ENCODE measurements at places on chromosomes 2 and 18.

DNA sequence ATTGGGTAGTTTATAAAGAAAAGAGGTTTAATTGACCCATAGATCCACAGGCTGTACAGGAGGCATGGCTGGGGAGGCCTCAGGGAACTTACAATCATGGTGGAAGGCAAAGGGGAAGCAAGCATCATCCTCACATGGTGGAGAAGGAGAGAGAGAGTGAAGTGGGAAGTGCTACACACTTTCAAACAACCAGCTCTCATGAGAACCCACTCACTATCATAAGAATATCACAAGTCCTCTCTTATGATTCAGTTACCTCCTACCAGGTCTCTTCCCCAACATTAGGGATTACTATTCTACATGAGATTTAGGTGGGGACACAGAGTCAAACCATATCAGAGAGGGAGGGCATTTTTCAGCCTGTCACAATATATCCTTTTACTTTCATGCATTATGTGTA, 22.7 kb upstream of the DOCK10 start:
- no peaks in the 10 kb centered on the region for H3K27me3 ChIP-seq
- H3K36me3 ChIP-seq = 0 out of 2 replicates have a peak, but pooled peaks cover 2% of the 10 kb centered on the region
- H3K4me1 ChIP-seq = no peaks in the 10 kb centered on the region
- no peak for DNase-seq
- no peak overlapping the region for H3K27ac ChIP-seq

GRCh38 chr2:176391148-176391419, 121.8 kb downstream of the MTX2 start:
- no peak for DNase-seq
- H3K27me3 ChIP-seq = no peaks in the 10 kb centered on the region
- H3K4me3 ChIP-seq = no peak overlapping the region
- H3K27ac ChIP-seq = no peak overlapping the region
- H3K4me1 ChIP-seq = peaks cover 12% of the 10 kb centered on the region

DNA sequence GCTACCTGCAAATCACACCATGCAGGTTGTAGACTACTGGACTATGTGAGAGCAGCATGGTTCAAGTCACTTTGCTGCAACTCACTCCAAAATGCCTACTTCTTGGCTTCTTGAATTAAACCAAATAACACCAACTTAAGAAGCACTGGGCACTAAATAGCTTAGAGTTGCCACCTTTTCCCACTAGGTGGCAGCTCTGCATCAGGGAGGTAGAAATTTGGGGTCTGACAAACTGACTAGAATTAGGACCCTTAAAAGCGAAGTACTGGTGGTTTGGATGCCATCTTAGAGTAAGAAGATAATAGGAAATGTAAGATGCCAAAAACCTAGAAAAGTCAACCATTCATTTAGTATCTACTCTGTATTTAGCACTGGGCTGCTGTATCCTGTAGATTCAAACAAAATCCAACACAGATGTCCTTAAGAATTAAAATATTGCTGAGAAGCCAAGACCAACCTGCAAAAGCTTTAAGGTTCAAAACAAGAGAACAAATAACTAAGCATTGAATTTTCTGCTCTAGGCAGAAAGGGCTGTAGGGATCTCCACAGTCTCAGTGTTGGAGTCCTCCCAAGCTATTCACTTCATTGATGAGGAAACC, 65.5 kb downstream of the CCBE1 start:
- no peak overlapping the region for H3K27ac ChIP-seq
- no peaks in the 10 kb centered on the region for H3K36me3 ChIP-seq
- no peaks in the 10 kb centered on the region for H3K27me3 ChIP-seq
- H3K4me1 ChIP-seq = no peaks in the 10 kb centered on the region
- no peak for DNase-seq

DNA sequence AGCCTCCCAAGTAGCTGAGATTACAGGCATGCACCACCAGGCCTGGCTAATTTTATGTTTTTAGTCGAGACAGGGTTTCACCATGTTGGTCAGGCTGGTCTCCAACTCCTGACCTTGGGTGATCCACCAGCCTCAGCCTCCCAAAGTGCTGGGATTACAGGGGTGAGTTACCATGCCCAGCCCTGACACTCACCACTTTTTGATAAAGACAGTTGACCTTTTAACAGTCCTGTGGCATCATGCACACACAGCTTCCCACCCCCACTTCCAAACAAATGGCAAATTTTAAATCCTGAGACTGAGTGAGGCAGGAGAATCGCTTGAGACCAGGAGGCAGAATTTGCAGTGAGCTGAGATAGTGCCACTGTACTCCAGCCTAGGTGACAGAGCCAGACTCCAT, 6.2 kb upstream of the DNAJB2 start:
- H3K4me1 ChIP-seq = peaks cover 3% of the 10 kb centered on the region
- H3K27ac ChIP-seq = no peak overlapping the region
- no peaks in the 10 kb centered on the region for H3K36me3 ChIP-seq

DNA sequence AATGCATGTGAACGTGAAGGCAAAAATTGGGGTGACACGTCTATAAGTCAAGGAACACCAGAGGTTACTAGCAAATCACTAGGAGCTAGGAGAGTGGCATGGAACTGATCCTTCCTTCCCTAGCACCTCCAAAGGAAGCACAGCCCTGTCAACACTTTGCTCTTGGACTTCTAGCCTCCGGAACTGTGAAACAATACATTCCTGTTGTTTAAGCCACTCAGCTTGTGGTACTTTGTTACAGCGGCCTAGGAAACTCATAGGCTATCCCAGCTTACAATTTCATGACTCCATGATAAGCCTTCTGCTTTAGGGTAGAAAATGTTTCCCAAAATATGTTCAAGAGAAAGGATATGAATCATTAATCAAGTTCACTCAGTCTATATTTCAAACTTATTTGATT, 798.1 kb downstream of the DCDC2C start:
- H3K4me3 ChIP-seq = no peak overlapping the region

GRCh38 chr2:102313025-102313424, 1.7 kb downstream of the IL1RL1 start:
- peaks cover 3% of the 10 kb centered on the region for H3K27me3 ChIP-seq
- H3K4me3 ChIP-seq = no peak overlapping the region
- H3K36me3 ChIP-seq = no peaks in the 10 kb centered on the region
- DNase-seq = no peak

- H3K27ac ChIP-seq = no peak overlapping the region
- no peak overlapping the region for H3K4me3 ChIP-seq
- no peaks in the 10 kb centered on the region for H3K4me1 ChIP-seq
Observed at GRCh38 chr18:22868831-22869230, 64.3 kb upstream of the RBBP8 start.

GRCh38 chr2:222255090-222255489, 43.7 kb downstream of the PAX3 start:
- H3K27me3 ChIP-seq = no peaks in the 10 kb centered on the region
- no peak overlapping the region for H3K27ac ChIP-seq
- H3K4me1 ChIP-seq = peaks cover 6% of the 10 kb centered on the region
- peaks cover 41% of the 10 kb centered on the region for H3K36me3 ChIP-seq
- no peak for DNase-seq

All from SJCRH30 (cell line).